ENCODE measurements at places on chromosomes 2 and 18. TPM values are rescaled to one million over a fixed set of nuclear protein-coding genes. Genes with fewer than 3 reads are reported as not detected.

The REEP1 gene
- not detected for total RNA-seq

The DSG1 gene
- total RNA-seq: not detected

The RFTN2 gene
- total RNA-seq: not detected

The MAP3K19 gene
- not detected for total RNA-seq

The IL36A gene
- total RNA-seq: not detected

Data from CD4-positive, alpha-beta T cell (primary cell).